Thoracic aorta (tissue), 2 donors: ENCODE measurements at places on chromosomes 4 and X.

DNA sequence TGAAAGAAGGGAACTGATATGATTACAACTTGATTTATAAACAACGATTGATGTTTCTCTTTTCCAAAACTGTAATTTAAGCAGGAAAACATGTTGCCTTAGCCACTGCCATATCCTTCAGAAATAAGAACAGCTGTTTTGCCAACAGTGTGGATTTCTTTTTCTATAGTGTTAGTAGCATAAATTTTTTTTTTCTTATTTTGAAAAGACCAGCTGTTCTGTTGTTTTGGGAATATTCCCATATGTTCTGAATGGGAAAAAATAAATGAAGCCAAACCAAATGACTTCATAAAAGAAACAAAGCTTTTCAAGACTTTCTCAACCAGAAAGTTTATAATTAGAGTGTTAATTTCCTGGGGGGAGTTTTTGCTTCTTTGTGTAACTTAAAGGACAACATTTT lies 83.9 kb upstream of the ARHGAP24 start:
- DNase-seq = no peak

DNA sequence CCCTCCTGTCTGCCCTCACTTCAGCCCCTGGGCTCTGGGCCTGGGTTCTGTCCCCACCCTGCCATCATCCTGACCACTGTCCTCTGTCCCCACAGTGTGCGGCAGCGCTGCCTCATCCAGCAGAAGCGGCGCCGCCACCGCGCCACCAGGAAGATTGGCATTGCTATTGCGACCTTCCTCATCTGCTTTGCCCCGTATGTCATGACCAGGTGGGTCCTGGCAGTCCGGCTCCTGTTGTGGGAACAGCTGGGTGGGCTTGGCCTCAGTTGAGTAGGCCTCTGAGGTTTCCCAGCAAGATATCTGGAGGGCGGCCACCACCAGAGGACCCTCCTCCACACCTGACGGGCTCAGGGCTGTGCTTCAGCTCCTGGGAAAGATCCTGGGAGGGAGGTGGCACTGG lies 2.2 kb downstream of the GPR78 start:
- DNase-seq = no peak

DNA sequence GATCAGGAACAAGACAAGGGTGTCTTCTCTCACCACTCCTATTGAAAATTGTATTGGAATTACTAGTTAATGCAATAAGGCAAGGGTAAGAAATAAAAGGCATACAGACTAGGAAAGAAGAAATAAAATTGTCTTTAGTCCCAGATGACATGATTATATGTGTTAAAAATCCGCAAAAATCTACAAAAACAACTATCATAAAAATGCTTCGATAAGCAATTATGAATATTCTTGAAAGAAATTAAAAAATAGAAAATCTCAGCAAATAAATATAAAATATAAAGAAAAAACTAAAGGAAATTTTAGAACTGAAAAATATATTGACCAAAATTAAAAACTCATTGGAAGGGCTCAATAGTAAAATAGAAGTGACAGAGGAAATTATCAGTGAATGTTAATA lies 243.3 kb downstream of the ZNF674 start:
- DNase-seq = no peak

GRCh38 chr4:2248821-2249261 lies 6.9 kb upstream of the HAUS3 start:
- no peak for DNase-seq

DNA sequence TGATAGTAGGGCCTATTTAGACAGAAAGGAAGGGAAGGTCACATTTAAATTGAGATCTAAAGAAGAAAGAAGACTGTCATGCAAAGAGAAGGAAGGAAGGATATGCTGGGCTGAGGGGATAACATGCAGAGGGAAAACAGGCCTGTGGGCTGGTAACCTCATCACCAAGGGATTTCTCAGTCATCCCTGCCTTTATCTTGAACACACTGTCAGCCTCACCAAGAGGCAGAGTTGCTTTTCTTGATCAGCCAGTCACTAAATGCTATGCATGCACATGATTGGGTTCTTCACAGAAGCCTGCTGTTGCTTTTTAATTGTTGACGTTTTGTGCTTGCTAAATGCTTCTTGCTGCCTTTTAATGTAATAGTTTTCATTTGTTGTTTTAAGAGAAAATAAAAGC lies 113.0 kb downstream of the ARHGAP24 start:
- DNase-seq = no peak

GRCh38 chrX:34909151-34909550 lies 33.4 kb upstream of the FAM47B start:
- DNase-seq = no peak

DNA sequence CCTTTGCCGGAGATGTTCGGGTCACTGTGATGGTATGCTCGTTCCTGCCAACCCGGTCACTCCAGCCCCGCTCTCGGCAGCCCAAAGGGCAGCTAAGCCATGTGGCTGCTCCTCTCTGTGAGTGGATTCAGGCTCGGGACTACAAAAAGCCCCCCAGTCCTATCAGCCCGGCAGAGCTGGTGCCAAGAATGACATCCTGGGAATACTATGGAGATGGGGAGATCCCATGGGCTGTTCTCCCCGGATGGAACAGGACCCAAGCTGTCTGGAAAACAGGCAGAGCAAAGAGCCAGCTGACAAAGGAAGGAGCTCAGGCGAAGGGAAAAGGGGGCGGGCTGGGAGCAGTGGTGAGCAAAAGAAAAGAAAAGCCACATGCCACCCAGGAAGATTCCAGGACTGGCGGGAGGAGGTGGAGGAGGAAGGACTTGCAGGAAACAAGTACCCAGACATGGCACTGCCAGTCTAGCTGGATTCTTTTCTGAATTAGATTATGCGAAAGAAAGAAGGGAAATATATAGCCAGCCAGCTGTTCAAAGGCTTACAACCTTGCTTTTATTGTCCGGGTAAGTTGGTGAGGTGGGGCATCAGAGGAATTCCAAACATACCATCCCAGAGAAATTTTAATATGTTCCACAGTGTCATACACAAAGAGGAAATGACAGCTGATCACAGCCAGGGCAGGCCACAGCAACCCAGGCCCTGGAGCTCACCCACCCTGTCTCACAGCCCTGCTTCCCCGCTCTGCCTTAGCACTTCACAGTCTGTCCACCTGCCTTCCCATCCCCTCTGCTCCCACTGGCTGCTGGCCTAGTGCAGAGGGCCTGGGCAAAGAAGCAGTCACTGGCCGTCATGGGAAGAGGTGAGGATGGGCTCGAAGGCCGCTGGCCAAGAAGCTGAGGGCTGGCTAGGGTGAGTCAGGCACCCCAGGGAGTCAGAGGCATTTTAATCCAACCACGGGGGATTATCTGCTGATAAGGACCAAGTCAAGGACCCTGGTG lies 3.4 kb downstream of the NDP start:
- DNase-seq = no peak

- no peak for DNase-seq
Observed at GRCh38 chrX:9644335-9644734, 121.3 kb downstream of the GPR143 start.

DNA sequence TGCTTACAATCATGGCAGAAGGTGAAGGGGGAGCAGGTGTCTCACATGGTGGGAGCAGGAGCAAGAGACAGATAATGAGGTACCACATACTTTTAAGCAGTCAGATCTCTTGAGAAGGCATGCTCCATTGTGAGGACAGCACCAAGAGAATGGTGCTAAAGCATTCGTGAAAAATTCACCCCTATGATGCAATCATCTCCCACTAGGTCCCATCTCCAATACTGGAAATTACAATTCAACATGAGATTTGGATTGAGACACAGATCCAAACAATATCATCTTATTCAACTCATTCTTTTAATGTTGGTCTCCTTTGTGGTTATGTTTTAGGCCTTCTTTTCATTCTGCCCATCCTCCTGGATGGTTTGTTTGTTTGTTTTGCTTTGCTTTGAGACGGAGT lies 54.1 kb upstream of the PDLIM5 start:
- DNase-seq = no peak

DNA sequence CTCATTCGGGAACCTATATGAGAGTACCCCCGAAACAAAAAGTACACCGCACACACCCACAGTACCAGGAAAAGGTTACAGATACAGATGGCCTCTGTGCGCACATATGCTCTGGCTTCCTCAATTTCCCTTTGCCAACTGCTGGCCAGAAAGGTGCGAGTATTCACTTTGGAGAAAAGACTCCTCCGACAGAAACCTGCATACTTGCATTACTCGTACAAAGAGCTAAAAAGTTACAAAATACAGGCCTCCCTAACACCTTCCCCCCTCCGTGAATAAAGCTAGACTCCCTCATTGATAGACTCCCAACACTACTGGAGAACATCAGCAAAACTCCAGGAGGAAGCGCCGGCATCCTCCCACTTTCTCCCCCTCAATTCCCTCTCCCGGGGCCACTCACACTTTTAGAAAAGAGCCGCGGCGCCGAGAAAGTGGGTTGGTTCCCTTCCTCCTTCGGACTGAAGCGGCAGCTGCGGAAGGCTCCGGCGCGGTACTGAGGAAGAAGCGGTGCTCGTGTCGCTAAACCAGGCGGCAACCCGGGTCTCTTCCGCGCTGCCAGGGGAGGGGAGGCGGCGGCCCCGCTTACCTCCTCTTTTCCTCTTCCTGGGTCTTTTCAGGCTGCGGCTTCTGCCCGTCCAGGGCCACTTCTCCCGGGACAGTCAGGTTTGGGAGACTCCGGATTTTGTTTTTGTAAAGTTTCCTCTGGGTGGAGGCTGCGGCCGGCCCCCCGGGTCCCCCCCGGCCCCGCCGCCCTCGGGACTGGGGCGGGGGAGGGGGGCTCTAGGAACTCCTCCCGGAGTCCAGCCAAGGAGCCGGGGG lies 1.1 kb downstream of the FBXW7 start:
- DNase-seq = no peak

DNA sequence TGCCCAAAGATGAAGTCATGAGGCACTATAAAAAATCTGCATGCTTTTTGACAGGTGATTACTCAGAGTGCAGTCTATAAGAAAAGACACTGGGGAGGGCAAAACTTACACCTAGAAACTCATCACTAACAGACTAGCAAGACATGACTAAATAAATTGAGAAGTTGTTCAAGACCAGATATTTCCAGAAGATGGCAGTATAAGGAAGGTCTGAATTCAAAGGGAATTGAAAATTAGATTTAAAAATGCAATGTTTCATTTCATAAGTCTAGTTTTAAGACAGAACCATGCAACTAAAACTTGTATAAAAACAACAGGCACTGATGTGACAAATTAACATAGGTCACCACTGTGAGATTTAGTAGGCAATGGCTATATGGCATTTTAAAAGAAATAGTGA lies 232.5 kb upstream of the POF1B start:
- DNase-seq = no peak

DNA sequence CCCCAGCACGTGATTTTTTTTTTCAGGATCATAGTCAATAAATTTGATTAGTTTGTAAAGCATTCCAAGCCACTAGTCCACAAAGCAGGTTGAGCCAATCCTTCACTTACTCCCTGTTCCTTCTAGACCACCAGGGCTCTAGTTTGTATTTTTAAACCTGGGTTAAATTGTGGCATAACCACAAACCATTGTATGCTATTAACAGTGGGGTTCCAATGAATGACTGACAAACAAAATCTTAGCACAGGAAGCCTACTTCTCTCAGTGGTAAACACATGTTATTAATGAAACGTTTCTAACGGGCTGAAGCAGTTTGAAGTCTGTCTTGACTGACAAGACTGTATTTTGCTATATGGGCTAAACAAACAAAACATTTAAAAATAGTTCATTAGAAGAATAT lies 48.6 kb upstream of the GYPA start:
- no peak for DNase-seq

GRCh38 chr4:51965862-51966261 lies 54.3 kb downstream of the LRRC66 start:
- no peak for DNase-seq

- DNase-seq = no peak
Observed at GRCh38 chr4:121330180-121330665, 50.6 kb downstream of the QRFPR start.

- no peak for DNase-seq
Observed at GRCh38 chrX:24858004-24858746, 157.6 kb downstream of the ARX start.

DNA sequence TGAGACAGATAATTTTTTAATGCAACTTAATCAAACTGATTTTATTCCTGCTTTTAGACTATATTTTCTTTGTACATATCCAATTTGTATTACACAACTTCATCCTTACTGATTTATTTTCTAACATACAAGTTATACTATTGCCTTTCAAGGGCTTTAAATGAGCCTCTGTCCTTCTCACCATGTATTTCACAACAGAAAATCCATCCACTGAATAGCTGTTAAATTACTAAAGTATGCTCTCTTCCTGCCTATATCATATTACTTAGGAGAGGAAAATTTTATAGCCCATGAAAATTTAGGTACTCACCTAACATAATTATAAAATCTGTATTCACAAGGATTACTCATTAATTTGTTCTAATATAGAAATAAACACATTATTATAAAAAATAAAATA lies 528.6 kb downstream of the ANKRD50 start:
- DNase-seq = no peak

DNA sequence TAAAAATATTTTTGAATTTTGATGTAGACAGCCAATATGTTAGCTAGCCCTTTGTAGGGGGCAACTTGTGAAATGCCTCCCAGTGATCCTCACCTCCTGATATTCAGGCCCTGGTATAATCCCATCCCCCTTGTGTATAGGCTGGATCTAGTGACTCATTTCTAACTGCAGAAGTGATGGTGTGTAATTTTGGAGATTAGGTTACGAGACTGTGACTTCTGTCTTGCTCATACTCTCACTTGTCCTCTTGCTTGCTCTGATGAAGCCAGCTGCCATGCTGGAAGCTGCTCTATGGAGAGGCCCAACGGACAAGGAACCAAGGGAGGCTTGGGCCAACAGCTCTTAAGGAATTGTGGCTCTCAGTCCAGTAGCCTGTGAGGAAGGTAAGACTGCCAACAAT lies 61.7 kb downstream of the GPR82 start:
- DNase-seq = no peak

DNA sequence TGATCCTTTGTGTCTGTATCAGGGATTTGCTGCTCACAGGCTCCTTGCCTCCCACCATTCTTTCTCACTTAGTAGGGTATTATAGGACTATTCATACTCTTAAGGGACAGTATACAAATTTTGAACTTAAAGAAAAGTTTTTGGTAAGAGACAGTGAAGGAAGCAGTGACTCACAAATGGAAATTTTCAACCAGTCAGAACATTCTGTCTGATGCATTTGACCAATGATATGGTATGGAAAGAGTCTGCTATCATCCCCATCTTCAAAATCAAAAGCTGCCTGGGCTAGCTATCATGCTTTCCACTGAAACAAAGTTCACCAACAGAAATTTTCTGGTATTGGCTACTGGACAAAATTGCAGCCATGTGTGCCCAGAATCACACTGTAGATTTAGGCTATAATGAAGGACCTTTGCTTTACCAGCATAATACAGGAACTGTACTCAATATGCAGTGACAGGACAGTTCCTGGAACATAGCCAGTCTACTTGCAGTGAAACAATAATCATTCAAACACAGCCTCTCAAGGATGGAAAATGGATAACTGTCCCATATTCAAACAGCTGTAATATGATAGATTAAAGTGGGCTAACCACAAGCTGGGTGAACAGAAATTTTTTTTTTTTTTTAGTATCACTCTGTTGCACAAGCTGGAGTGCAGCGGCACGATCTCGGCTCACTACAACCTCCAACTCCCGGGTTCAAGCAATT lies 109.0 kb upstream of the ACSL4 start:
- no peak for DNase-seq

- DNase-seq = no peak
Observed at GRCh38 chrX:2629316-2630007, 61.6 kb upstream of the CD99 start.
